ENCODE measurements at places on chromosomes 2 and 18.

DNA sequence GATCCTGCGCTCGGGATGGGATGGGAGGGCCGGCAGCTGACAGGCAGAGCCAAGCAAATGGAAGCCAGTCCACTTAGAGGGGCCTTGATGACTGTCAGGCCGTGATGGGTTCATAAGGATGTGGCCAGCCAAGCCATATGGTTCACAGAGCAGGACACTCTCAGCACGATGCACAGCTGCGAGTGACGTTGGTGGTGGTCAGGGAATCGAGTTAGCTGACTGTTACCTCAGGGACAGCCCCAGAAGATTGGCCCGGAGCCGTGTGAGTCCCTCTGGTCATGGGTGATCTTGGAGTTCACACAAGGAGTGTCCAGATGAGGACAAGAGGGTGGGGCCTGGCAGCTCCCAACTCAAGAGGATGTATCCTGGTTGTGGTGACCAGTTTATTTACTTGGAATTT is 70.2 kb downstream of the TPGS2 start:
- no peak for DNase-seq

DNA sequence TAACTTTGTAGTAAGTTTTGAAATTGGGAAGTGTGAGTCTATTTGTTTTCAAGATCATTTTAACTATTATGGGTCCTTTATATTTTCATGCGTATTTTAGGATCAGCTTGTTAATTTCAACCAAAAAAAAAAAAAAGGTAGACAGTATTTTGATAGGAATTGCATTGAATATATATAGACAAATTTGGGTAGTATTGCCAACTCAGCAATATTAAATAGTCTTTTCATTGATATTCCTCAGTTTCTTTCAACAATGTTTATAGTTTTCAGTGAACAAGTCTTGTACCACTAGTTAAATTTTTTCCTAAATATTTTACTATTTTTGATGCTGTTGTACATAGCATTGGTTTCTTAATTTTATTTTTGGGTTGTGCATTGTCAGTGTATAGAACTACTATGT is 149.9 kb downstream of the TAF4B start:
- DNase-seq = no peak

DNA sequence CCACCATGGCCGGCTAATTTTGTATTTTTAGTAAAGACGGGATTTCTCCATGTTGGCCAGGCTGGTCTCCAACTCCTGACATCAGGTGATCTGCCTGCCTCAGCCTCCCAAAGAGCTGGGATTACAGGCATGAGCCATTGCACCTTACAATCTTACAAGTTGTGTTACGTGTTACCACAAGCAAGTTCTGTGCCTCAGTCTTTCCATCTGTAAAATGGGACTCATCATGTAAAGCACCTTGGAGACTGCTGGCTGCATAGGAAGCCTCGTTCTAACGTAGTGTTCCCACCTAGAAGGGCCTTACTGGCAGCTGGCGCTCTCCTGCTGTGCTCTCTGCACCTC is 10.0 kb downstream of the DNAJB2 start:
- DNase-seq = no peak

DNA sequence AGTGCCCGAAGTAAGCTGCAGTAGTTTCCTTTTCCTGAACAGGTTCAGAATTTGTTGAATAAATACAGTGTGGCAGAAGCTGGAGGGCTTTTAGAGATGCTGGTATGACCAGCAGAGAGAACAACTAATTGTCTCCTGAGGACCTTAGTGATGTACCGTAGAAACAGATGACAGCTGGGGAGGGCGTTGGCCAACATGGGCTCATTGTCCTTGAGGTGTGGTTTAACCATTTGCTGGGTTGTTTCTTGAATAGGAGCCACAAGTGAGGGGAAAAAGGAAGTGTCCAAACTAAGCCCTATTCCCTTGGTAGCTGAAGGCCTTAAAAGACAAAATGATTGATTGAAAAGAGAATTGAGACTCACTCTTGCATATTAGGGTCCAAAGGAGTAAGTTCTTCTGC is 11.7 kb upstream of the FAM228A start:
- no peak for DNase-seq

GRCh38 chr2:239601201-239601851 is 200.5 kb upstream of the HDAC4 start:
- no peak for DNase-seq

DNA sequence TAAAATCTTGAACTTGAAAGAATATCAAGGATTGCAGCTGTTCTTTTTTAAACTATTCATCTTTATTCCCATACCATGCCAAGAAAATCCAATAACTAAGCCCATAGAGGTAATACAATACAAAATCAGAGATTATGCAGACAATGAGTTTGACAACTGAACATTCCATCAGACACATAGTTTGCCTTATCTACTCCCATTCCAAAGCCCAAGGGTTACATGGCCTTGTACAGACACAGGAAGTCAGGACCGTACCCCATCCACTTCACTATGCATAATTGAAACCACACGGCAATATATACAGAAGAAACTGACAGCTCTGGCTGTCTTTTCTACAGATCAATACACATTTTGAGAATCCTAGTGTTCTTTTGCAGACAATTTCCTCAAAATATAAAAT is 181.3 kb downstream of the TMX3 start:
- no peak for DNase-seq

DNA sequence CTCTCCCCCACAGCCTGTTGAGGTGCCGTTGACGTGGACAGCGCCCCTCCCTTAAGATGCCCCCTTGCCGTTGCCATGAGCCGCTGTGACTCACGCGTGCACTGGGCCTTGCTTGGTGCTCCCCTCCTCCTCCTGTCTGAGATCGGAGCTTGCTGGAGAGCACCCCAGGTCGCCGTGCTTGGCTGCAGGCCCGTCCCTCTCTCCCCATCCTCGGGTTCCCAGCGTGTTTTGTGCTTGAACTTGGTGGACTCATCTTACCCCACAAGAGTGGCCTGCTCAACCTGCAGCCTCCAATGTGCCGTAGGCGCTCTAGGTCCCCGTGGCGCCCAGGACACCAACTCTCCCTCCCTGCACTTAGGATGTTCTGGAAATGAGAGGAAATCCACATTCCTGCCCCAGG is 39.9 kb downstream of the GBX2 start:
- DNase-seq = no peak

DNA sequence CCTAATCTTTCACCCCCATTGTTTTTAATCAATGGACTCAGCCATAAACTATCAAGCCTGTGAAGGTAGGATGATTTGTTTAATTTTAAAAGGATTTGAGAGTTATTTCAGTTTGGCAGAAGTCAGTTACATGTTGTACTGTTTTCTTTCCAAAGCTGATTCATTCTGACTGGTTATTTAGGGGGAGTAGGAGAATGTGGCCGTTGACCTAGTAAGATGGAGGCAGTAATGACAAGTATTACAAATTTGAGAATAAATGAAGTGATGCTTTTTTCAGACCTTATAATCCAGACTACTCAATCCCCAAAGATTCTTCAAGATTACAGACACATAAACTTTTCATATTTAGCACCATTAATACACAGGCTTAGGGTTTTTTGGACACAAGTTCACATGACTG is 4.3 kb downstream of the EPHA4 start:
- no peak for DNase-seq

DNA sequence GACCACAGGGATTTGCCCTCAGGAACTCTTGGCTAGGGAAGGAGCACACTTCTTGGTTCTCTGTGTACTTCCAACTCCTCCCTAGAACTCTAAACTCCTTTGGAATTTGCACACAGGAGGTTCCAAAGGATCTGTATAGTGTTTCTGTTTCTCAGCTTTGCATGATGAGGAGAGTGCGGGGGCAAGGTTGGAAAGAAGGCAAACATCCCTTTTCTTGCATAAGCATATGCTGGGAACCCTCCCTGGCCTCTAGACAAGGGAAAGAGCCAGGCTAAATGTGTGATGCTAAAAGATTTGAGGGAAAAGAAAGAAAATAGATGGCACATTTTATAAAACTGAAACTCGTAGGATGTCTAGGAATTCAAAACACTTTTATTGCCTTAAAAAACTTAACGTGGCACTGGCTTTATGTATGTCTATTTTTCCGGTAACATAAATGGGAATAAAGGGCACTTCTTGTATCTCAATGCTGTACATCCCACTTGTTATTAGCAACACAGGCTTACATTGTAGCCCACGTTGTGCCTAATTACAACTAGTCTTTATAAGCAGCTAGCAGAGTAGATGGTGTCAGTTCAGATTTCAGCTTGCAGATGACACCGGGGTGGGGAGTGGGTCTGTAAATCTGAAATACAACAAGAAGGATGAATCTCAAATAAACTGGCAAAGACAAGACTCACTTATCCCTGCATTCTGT is 165.8 kb downstream of the GPD2 start:
- no peak for DNase-seq

DNA sequence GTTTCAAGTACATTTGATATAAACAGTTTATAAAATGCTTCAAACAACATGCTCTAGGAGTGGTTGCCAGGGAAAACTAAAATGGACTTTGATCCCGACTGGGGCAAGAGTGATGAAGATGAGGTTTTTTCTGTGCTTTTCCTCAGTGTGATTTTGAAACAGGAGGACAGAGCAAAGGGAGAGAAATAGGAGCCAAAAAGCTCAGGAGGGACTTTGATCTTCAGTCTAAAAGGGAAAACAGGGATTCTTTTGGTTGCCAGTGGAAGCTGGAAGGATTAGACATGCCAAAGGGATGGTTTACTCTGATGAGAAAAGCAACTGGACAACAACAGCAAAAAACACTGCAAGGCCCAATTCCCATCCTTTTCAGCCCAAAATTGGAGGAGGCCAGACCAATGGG is 95.5 kb downstream of the LTBP1 start:
- DNase-seq = peak; percentile 45

- DNase-seq = no peak
Measured at GRCh38 chr18:48934415-48934722, 16.4 kb downstream of the SMAD7 start.

DNA sequence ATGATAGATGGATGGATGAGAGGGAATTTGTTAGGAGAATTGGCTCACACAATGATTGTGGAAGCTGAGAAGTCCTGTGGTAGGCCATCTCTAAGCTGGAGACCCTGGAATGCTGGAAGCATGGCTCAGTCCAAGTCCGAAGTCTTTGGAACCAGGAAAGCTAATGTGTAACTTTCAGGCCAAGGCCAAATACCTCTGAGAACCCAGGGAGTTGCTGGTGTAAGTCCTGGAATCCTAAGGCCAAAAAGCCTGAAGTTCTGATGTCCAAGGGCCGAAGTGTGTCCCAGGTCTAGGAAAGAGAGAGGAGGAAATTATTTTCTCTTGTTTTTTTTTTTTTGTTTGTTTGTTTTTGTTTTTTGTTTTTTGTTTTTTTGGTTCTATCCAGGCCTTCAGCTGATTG is 492.2 kb upstream of the GCFC2 start:
- no peak for DNase-seq

DNA sequence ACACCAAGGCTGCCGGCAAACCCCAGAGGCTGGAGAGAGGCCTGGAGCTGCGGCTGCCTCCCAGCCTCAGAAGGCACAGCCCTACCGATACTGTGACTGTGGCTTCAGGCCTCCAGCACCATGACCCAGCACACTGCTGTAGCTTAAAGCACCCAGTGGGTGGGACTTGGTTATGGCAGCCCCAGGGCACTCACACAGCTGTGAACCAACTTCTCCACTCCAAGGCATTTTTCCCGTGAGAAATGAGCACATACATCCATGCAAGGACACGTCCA is 199.5 kb downstream of the NDUFA10 start:
- no peak for DNase-seq

DNA sequence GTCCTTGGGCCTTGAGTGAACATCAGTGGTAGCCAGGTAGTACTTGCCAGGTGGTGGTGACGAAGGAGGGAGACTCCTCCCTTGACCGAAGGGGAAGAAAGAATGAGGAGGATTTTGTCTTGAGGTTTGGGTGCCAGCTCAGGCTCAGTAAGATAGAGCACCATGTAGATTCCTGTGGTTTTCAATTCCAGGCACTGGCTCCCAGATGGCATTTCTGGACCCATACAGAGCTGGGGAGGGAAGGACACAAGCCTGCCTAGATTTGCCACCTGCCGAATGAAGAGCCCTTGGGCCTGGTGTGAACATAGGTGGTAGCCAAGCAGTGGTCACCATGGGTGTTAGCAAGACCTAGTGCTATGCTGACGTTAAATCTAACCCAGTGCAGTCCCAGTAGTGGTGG is 108.8 kb upstream of the UBE2E3 start:
- no peak for DNase-seq

DNA sequence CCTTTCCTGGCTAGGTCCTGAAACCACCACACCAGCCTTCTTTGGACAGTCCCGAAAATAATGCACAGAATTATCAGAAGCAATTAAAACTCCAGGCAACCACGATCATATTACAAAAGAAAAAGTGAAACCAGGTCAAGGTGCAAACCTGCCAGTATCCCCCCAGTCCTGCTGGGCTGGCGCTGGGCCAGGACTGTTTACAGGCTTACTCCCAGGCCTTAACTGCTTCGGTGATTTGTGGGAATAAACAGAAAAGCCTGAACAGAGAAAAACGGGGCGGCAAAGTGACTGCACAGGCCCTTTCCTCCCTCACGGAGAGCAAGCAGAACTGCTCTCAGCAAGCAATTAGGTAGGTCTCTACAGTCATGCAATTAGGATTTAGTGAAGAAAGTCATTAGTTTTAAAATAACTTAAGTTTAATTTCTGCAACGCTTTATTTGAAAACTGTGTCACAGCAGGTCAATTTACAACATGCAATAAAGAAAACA is 1.3 kb downstream of the HDAC4 start:
- DNase-seq = peak; percentile 16

- no peak for DNase-seq
Measured at GRCh38 chr2:221216636-221217035, 355.5 kb downstream of the EPHA4 start.

- no peak for DNase-seq
Measured at GRCh38 chr2:207694811-207695281, 16.6 kb upstream of the CCNYL1 start.

- DNase-seq = no peak
Measured at GRCh38 chr2:88265352-88266303, 95.5 kb downstream of the THNSL2 start.

GRCh38 chr18:43587538-43588153 is 310.4 kb upstream of the SYT4 start:
- DNase-seq = no peak

GRCh38 chr2:238257786-238258700 is 18.2 kb upstream of the HES6 start:
- DNase-seq = no peak

- DNase-seq = no peak
Measured at GRCh38 chr2:53182601-53183000, 585.0 kb upstream of the CHAC2 start.

GRCh38 chr18:74311000-74311399 is 4.6 kb upstream of the C18orf63 start:
- DNase-seq = no peak

Data from muscle of arm (tissue), 14 donors.